Left kidney (tissue), 8 donors: ENCODE measurements at places on chromosomes 6 and 20. TPM values are rescaled to one million over a fixed set of nuclear protein-coding genes. Genes with fewer than 3 reads are reported as not detected.
A peak's percentile ranks its signal among the peaks of the same experiment; 100 is the strongest.

Gene PIM1
- 21.1 TPM for polyA plus RNA-seq

DNA sequence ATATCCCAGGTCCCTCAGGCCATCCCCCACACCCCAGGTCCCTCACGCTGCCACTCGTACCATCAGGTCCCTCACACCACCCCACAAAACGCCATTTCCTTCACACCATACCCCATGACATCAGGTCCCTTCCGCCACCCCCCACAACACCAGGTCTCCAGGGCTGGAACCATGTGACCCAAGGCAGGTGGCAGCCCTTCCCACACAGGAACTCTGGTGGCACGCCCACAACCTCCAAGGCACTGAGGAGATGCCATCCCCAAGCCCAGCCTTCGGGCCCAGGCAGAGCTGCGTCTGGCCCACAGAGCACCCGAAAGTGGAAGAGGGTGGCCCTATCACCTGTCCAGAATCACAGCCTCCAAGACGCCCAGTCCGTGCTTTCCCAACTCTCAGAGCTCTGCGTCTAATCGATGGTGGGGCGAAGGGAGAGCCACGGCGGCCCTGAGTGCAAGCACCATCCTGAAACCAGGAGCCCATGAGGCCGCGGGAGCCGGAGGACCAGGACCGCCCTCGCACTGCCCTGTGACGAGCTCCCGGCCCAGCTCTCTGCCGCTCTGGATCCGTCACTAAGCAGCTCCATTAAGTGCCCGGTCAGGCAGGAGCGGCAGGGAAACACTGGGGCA is 12.7 kb downstream of the TAF4 start:
- DNase-seq, result no peak

GRCh38 chr6:64230530-64230929 is 594.9 kb downstream of the PHF3 start:
- DNase-seq, result no peak

GRCh38 chr6:42406306-42407280 is 45.1 kb downstream of the TRERF1 start:
- no peak for DNase-seq

Gene ZNF292
- 53.6 TPM for polyA plus RNA-seq

Gene RBPJL
- not detected for polyA plus RNA-seq

- no peak for DNase-seq
These were observed 57.6 kb upstream of the IPCEF1 start for GRCh38 chr6:154414021-154414813.

DNA sequence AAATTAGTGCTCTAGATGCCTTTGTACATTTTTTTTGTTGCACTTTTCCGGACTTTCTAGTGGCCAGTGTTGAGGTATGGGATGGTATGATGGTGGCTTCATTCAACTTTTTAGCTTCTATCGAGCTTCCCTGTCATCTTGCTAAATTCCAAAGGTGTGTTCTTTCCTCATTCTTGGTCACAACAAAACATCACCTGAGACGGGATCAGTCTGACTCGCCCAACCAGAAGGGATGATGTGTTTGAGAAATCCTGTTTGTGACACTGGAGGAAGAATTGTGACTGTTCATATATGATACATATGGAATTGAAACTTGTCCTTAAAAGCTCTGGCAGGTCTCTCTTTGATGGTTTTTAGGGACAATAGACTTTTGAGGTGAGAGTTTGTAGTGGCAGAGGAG is 33.8 kb downstream of the KCNS1 start:
- DNase-seq, result no peak

- no peak for DNase-seq
These were observed 17.8 kb upstream of the SLC32A1 start for GRCh38 chr20:38706509-38706908.

Gene CGA
- 0.38 TPM for polyA plus RNA-seq

- no peak for DNase-seq
These were observed 13.0 kb upstream of the PPP1R14C start for GRCh38 chr6:150129616-150130505.

Gene ZBTB24
- polyA plus RNA-seq, result 17.4 TPM

GRCh38 chr20:50129662-50130355 is 16.9 kb upstream of the UBE2V1 start:
- DNase-seq, result no peak

DNA sequence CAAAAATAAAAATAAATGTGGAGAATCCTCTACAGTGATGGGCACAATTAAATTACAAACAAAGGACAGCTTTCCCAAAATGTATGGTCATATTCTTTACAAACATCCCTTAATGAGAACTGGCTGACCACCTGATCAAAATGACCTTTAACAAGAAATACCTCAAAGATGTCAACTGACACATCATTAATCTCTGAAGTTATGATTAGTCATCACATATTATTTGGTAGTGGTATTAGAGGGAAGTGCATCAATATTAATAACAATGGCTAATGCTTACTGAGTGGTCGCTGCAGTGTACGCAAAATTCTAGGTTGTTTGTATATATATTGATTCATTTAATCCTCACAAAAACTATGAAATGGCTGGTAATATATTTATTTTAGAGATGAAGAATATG is 340.6 kb downstream of the GJA1 start:
- no peak for DNase-seq

GRCh38 chr6:110044096-110044495 is 66.0 kb downstream of the GPR6 start:
- no peak for DNase-seq

- DNase-seq, result no peak
These were observed 94.8 kb upstream of the NHSL1 start for GRCh38 chr6:138593909-138594757.

Gene SLC22A3
- polyA plus RNA-seq, result 6.4 TPM

Gene SPEF1
- 1.7 TPM for polyA plus RNA-seq

Gene MATN4
- 0.25 TPM for polyA plus RNA-seq

- DNase-seq, result no peak
These were observed 89.1 kb downstream of the AFG1L start for GRCh38 chr6:108383981-108384380.

Gene CCM2L
- 5.2 TPM for polyA plus RNA-seq

Gene DTD1
- 28.3 TPM for polyA plus RNA-seq

Gene MGME1
- 53.8 TPM for polyA plus RNA-seq

Gene BPIFA1
- not detected for polyA plus RNA-seq

Gene CALHM4
- 1.4 TPM for polyA plus RNA-seq

GRCh38 chr6:166830891-166831363 is 125.4 kb downstream of the RNASET2 start:
- DNase-seq, result no peak

DNA sequence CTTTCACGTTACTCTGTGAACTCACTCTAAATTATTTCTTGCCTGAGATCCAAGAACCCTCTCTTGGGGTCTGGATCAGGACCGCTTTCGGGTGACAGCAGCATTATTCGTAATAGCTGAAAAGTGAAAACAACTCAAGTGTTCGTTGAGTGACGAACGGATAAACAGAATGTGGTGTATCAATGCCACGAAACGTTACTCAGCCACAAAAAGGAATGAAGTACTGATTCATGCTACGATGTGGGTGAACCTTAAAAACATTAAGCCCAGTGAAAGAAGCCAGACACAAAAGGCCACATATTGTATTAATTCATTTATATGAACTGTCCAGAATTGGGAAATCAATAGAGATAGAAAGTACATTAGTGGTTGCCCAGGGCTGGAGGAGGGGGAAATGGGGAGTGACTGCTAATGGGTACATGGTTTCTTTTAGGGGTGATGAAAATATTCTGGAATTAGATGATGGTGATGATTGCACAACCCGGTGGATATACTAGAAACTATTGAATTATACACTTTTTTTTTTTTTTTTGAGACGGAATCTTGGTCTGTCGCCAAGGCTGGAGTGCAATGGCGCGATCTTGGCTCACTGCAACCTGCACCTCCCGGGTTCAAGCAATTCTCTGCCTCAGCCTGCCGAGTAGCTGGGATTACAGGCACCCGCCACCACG is 8.4 kb downstream of the PTGIS start:
- no peak for DNase-seq

- no peak for DNase-seq
These were observed 6.4 kb downstream of the KIAA0408 start for GRCh38 chr6:127452803-127453202.

GRCh38 chr20:43725666-43726065 is 1.1 kb downstream of the GTSF1L start:
- no peak for DNase-seq

Gene TMC2
- polyA plus RNA-seq, result 0.50 TPM

DNA sequence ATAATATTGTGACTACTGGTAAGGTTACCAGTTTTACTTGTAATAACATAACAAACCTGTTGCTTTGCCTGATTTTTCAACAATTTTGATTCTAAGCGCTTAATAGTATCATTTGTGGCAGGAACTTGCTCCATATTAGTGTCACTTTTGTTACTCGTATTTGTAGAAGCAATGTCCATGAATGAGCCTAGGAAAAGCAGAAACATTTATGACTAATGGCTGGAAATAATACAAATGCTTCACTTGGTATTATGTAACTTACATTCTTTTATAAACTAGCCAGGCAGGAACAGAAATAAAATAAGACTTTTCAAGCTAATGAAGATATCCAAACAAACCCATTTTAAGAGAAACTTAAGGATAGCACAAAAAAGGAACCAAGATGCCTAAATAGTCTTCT is 38.9 kb downstream of the MAP3K7 start:
- DNase-seq, result no peak

Gene SNAP91
- polyA plus RNA-seq, result 0.60 TPM

Gene LINC00237
- not detected for polyA plus RNA-seq

- DNase-seq, result peak; percentile 30
These were observed 36.3 kb upstream of the ZFAND3 start for GRCh38 chr6:37783025-37783855.

Gene MTFR2
- polyA plus RNA-seq, result 4.9 TPM
